ENCODE measurements at places on chromosomes 2 and 18. TPM values are rescaled to one million over a fixed set of nuclear protein-coding genes. Genes with fewer than 3 reads are reported as not detected.

Gene CXCR1
- not detected for total RNA-seq

Gene CTAGE1
- total RNA-seq, result 0.03 TPM

Gene PRKAG3
- not detected for total RNA-seq

Gene IL36B
- total RNA-seq, result not detected

- DNase-seq, result peak; percentile 9
Measured at GRCh38 chr2:32008805-32009515, 1.8 kb downstream of the MEMO1 start.

DNA sequence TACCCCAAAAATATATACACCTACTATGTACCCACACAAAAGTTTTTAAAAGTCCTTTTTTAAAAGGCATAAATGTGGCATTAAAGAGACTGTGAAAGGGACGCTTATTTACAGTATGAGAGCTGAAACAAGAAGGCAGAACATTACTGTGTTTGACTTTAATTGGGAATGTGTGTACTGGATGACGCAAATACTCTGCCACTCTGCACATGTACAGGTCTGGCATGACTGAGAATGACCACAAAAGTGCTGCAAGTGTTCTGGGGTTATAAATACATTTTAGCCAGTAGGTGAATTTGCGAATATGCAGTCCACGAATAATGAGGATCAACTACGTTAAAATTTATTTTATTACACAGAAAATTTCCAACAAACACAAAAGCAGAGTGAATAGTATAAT is 11.4 kb downstream of the DARS1 start:
- DNase-seq, result no peak

DNA sequence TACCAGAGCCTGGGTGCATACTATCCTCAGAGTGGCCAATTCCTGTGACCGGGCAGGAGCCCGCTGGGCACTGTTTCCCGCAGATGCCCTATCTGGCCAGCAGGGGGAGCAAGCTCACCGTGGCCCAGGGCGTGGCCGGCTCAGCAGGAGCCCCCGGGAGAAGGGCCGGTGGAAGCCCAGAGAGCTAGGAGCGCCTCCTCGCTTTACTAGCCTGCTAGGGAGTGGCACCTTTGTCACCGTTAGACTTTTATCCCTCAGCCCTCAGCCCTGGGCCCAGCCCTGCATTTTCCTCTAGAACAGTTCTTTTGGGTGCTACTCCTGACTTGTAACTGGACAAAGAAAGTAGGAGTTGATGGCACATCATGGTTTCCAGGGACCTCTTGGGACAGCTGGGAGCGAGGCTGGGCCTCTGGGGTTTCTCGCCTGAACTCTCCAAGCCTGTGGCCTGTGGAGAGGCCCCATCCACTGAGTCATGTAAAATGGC is 24.0 kb downstream of the TMEM177 start:
- peak; percentile 76 for DNase-seq

DNA sequence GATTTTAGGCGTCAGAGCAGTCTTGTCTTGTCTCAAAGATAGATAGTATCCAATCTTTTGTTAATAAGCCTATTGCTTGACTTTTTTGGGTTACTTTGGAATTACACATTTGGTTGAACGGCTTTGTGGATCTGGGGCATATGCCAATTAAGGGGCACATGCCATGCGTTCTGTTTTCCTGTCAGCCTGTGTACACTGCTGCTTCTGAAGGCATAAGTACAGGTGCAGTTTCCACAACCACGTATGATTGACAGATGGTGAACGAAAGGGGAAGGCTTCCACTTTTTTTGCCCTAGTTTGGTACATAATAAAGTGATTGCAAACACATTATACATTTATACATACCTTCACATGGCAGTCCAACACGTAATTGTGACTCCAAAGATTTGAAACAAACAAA is 102.3 kb downstream of the RAPH1 start:
- no peak for DNase-seq

DNA sequence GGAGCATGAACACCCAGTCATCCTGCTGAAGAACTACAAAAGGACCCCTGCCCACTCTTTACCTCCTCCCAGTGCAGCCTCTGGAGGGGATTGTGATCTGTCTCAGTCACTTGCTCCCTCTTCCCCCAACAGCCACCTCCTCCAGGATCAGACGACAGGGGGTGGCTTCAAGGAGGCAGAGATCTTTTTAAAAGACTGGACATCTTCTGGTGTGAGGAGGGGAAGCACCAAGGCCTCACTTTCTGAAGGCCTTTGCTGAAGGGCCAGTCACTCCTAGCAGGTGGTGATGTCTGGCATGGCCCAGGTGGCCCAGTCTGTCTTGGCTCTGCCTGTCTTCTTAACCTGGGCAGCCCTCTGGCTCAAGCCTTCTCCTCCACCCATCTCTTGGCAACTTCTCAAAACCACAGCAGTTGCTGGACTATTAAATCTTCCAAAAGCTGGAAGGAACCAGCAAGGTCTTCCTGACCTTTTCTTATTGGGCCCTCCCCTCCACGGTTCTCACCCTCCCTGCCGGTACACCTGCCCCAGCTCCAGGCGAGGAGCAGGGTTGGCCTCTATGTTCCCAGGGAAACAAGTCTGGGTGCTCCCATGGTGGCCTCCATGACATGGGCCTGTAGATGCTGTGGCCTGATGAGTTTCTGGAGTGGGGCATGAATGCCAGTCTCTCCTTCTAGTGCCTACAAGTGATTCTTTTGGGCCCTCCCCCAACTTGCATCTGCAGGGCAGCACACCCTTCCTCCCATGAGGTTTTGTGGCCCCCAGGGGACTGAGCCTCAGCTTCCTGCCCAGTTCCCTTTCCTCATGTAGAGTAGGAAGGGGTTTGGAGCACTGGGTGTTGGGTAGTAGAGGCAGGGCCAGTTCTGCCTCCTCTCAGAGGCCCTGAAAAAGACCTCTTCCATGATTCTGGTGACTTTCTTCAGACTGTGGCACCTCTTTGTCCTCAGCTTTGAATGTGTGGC is 5.0 kb upstream of the ATP6V1B1 start:
- DNase-seq, result no peak

DNA sequence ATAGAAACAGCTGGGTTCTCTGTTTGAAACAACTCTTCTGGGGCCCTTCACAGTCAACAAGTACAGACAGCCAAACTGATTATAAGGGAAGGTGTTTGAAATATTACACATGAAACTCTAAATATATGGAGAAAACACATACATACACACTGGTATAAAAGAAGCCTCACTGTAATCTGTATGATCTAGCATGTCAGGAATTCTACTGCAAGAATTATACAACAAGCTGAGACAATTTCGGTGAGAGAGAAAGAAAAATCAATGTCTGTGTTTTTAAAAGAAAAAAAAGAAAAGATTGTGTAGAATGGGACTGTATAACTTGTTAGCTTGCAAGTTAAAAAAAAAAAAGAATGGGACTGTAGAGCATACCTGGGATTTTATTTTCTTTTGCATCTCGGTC is 26.3 kb downstream of the IRS1 start:
- DNase-seq, result no peak

Data from SK-MEL-5 (cell line).